ENCODE measurements at places on chromosomes 7 and 10.

- no peak for DNase-seq
Measured at GRCh38 chr7:24729365-24730017, 27.8 kb downstream of the GSDME start.

DNA sequence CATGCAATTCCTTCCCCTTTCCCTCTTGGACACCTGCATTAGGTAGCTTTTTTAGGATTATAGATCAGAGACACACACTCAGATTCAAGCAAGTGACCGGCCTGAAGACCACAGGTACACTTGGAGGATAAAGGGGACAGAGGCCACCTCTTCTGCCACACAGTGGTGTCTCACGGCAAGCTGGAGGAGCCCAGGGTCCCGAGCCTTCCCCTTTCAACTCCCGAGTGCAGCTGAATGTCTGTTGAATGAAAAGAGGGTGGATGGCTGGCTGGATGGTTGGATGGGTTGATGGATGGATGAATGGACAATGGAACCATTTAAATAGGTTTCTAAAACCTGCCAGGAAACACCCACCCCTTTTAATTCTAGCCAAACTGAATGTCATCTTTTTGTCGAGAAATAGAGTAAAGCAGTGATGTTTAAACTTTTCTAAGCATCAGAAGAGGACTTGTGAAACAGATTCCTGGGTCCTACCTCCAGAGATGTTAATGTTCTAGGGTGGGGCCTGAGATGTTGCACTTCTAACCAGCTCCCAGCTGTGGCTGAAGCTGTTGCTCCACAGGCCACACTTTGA, 49.2 kb upstream of the ZMIZ1 start:
- DNase-seq, result no peak

- no peak for DNase-seq
Measured at GRCh38 chr7:95479992-95480624, 5.6 kb upstream of the ASB4 start.

GRCh38 chr7:4227105-4228010, 454.7 kb upstream of the FOXK1 start:
- DNase-seq, result no peak

GRCh38 chr7:88480271-88480670, 173.6 kb upstream of the STEAP4 start:
- DNase-seq, result no peak

GRCh38 chr10:31288962-31289361, 30.1 kb upstream of the ZEB1 start:
- no peak for DNase-seq

- no peak for DNase-seq
Measured at GRCh38 chr7:134966691-134967090, 19.6 kb upstream of the AGBL3 start.

DNA sequence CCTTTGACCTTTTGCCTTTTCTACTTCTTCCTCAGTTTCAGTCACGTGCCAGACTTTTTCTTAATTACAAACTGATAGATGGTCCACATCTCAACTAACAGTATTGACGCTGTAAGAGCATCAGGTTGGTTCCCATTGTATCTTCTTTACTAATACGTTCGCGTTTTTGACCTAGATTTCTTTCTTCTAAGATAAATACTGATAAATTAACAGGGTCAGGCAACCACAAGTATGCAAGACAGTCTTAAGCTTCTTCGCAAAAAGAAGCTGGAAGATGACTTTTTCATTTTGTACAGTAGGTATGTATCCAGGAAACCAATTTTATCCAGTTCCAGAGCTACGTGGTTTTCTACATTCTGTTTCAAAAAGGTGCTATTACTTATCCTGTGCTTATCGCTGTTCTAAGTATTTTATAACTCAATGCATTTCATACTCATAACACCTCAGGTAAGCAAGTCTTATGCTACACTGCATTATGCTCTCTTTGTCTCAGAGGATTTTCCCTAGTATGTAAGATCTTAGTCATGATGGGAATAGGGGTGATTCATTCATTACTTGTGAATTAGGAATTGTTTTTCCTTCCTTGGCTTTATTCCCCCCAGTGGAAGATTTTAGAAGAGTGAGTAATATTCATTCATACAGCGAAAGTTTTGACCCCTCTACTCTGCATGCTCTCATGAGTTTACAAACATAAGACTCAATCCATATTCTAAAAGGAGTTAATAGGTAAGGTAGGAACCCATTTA, 955 bp downstream of the DUS4L start:
- no peak for DNase-seq

DNA sequence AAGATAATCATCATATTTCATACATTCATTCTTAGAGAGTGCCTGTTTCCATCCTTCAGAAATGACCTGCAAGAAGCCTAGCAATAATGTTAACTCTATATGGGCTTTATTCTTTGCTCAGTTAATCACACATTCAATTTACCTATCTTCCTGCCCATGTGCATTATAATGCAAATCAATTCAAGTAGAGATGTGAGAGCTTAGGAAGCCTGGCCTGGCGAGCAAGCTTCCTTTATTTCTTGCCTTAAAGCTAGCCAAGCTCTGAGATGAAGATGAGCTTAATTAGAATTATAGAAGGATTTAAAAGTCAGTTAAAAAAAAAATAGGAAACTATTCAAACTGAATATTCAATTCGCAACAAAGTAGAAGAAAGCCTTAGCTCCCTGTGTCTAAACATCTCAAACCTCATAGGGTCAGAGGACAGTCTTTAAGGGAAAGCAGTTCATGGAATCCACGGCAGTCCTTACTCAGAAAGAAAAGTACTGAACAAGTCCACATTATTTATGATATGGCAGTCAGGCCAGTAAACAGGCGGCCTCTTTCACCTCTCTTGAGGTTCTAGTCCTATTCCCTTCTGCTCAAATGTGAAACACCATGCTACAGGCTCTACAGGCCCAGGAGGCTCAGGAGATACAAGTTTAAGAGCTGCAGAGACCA, 214.1 kb downstream of the TFEC start:
- DNase-seq, result no peak

GRCh38 chr10:111098679-111099437, 22.0 kb downstream of the ADRA2A start:
- DNase-seq, result no peak

DNA sequence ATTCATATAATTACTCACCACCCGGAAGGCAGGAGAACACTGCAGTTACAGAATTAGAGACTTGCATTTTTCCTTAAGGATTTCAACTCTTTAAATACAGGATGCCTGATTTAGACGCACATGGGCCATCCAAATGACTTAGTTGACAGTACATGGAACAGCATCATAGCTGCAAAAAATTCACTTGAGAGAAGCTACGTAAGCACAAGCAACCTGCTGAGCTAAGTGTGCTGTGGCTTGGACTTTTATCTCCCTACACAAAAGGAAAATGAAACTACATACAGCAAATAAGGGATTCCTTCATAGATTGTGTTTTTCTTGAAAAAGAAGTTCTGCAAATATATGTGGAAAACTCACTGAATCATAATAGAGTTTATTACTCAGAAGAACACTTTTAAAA, 152.6 kb downstream of the POU6F2 start:
- no peak for DNase-seq

GRCh38 chr10:31381766-31382316, 62.8 kb downstream of the ZEB1 start:
- DNase-seq, result no peak

DNA sequence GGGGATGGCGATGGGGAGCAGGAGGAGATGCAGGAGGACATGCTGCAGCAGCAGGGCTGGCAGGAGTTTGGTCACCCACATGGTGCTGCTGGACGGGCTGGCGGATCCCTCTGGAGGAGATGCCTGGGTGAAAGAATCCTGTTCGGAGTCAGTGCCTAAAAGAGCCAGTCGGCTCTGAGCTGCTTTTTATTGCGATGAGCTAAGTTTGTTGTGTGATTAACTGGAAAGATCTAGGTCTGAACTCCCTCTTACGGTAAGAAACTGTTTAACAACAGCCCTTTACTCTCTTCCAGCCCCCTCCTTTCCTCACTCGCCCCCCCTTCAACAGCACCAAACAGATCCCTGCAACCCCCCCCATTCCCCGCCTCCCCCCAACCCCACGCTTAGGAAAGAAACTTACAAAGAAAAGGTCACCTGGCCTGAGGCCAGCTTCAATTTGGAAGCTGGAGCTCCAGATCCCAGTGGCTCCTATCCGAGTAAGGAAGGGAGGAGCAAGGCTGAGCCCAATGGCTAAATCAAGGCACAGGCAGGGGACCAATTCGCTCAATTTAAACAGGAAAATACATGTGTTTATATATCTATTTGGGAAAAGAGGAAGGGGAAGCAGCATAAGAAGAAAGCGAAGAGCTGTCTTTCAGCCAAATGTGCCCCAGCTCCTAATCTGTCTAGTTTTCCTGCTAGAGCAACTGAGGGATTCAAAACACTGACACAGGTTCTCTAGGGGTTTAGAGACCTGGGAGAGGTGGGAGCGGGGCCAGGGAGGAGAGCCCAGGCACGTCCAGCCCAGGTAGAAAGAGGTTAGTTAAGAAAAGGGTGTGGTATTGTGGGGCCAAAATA, at the start of gene HGF:
Gene HGF (minus strand): TSS at position 157 of the 837 bp plus-strand sequence. CDS start 76 bp downstream, at position 81.
- peak; percentile 36 for DNase-seq

GRCh38 chr10:99975106-99975829, 34.5 kb downstream of the DNMBP start:
- DNase-seq, result no peak

GRCh38 chr10:97640868-97641811, 669 bp downstream of the PI4K2A start:
- peak; percentile 37 for DNase-seq

DNA sequence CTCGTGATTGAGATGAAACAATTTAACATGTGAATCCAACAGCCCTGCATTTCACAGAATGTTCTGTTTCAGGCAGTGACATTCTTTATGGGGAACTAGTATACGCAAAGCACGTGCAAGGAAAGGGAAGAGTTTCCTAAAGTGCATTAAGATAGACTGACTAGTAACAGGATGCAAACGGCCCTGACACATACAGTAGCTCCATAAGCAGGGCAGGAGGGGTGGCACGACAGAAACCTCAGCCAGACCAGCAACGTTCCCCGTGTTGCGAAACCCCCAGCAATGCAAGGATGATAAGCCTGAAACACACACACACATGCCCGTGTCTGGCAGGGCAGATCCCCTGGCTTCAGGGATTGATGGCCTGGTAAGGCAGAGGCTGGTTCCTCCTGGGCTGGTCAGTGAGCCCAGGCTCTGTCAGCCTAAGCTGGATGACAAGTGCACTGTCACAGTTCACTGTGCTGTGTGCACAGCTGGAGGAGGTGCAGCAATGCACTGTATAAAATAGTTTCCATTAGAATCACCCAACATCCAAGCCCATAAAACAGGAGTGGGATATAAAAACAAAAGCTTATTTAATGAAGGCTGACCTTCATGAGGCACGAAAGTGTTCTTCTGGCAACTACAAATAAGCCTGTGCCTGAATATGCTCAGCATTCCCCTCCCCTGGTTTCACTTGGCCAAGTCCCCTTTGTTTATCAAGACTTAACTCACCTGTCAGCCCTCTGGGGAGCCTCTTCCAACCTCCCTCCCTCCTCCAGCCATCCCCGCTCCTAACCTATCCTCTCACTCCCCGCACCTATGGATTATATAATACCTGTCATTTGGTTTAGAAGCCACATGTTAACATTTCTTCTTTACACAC, 88.8 kb downstream of the GSAP start:
- DNase-seq, result peak; percentile 76

Data from upper lobe of left lung (tissue), 6 donors.